ENCODE measurements at places on chromosomes 2 and 18.

GRCh38 chr2:88472811-88473210, 20.3 kb upstream of the FOXI3 start:
- DNase-seq: no peak

- no peak for DNase-seq
Observed at GRCh38 chr18:36130039-36130831, 536 bp downstream of the ELP2 start.

- no peak for DNase-seq
Observed at GRCh38 chr2:37098416-37099118, 14.2 kb downstream of the GPATCH11 start.

GRCh38 chr2:176653479-176654443, 384.5 kb downstream of the MTX2 start:
- DNase-seq: no peak

DNA sequence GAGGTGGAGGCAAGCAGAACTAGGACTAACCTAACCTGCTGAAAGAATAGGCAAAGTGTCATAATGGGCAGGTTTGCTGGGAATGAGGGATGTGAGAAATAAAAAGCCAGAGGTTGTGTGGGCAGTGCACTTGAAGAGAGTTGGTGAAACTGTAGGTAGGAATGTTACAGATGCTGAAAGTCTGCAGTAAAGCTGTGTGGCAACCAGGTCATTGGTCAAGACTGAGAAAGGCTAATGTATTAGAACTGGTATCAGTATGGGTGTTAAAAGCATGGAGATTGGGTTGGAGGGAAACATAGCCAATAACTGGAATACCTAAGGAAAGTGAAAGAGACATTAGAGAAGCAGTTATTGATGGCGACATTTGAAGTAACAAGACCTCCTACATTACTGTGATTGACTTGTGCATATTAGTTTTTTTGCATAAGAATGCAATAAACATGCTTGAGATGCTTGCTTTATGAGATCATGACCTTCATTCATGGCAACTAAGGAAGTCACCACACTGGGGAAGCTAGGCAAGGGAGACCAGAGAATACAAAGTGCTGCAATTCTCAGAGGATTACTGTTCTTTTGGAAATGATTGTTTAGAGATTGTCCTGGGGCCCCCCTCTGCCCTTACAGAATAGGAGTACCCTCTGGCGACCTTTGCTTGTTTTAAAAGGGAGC, 11.8 kb downstream of the GULP1 start:
- no peak for DNase-seq

- DNase-seq: no peak
Observed at GRCh38 chr2:137888845-137889244, 75.4 kb upstream of the HNMT start.

- no peak for DNase-seq
Observed at GRCh38 chr2:207810200-207810788, 40.6 kb upstream of the FZD5 start.

- no peak for DNase-seq
Observed at GRCh38 chr2:25960920-25961319, 21.4 kb downstream of the KIF3C start.

DNA sequence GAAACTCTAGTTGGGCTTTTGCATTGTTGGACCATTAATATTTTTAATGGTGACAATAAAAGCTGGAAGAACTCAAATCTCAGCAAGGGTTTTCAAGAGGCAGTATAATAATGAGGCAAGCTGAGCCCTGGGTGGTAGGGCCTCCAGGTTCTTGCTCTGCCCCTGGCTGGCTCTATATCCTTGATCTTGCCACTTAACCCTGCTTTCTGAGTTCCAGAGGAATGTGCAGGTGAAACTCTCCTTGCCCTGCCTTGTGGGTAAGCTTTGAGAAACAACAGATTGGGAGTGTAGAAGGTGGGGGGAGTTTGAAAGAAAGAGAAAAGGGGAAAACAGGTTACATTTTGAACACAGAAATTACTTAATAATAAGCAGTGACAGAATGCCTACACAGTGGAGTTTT, 103.3 kb upstream of the MAP4K3 start:
- no peak for DNase-seq

- DNase-seq: no peak
Observed at GRCh38 chr2:190405070-190405469, 3.1 kb upstream of the MFSD6 start.

DNA sequence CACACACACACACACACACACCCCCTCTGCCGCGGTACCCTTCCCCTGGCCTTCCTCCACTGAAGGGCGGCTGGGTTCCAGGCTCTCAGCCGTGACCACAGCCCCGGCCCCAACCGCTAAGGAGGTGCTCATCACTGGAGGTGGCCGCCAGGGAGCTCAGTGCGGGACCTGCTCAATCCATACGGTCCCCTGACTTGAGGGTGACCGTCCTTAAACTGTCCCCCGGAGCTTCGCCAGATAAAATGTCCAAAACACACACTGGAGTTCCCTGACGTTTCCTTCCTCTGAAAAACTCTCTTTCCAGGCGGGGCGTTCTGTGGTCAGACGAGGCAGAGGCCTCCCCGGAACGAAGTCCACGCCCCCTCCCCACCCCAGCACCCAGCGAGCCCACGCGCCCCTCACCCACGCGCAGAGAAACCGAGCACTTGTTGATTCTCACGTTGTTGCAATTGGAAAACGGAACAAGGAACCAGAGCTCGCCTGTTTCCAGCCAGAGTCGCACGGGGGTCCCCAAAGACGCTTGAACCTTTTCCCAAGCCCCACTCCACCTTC, 1.4 kb downstream of the MBP start:
- no peak for DNase-seq

DNA sequence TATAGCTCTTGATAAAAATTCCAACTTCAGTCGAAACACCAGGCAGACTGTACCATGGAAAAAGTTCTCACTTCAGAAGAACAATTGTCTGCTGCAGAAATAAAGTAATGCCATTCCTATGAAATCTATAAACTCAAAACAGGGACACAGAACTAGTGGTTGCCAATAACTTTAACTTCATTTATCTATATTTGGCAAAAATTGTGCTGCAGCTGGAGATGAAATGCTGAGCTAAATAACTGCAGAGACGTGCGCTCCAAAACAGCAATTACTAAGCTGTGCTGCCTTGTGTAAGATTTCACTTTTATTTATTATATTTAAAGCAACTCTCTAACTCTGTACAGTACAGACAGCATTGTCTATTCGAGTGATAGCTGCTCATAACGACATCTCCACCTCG, 540.1 kb upstream of the ID2 start:
- DNase-seq: no peak

DNA sequence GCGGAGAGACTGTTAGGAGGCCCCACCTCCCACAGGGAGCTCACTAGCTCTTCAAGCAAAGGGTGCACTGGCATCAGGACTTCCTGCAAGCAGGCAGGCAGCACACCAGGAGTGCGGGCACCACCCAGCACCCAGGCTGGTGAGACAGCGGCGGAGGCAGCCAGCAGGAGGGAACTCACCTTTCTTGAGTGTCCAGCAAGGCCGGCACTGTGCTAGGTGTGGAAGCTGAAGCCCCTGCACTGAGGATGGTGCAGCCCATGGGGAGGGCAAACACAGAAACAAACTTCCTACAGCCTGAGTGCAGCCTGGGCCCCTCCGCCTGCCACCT, 100.7 kb upstream of the ID2 start:
- no peak for DNase-seq

- no peak for DNase-seq
Observed at GRCh38 chr2:142220901-142221300, 90.1 kb upstream of the LRP1B start.

- no peak for DNase-seq
Observed at GRCh38 chr2:67399831-67400489, 2.8 kb downstream of the ETAA1 start.

GRCh38 chr2:54360055-54360792, 95.9 kb upstream of the SPTBN1 start:
- no peak for DNase-seq

GRCh38 chr2:161901460-161901859, 172.6 kb downstream of the DPP4 start:
- no peak for DNase-seq

GRCh38 chr2:143934626-143935481, 585.1 kb downstream of the ZEB2 start:
- DNase-seq: no peak

- DNase-seq: no peak
Observed at GRCh38 chr2:43405829-43406228, 179.4 kb upstream of the ZFP36L2 start.

DNA sequence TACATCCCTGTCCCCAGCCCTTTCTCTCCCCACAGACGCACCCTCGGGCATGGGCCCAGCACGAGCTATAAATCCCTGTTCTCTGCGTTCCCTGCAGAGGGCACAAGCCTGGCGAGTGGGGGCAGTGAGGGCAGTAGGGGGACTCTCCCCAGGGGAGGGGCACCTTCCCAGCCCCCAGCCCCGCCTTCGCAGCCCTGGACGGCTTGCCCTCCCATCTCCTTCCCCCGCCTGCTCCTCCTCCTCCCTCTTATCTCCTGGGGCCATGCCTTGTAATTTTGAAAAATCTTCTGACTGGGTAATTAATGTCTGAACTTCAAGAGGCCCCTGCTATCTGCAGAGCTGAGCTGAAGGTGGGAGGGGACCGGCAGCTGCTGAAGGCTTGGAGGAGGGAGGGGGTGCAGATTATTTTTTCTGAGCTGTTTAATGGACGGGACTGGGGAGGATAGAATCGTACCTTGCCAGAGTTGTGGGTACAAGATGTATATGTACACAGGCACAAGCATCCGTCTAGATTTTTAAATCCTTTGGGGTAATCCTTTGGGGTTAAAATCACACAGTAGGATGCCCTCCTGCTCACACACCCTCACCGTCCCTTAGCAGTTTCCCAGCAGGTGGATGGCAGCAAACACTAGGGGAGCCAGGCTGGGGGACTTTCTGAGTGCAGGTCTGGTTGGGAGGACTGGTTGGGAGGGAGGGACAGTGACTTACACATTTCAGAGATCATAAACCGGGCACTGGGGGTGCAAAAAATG, 121.9 kb downstream of the SMAD7 start:
- no peak for DNase-seq

GRCh38 chr18:42341423-42341822, 386.4 kb downstream of the PIK3C3 start:
- no peak for DNase-seq

- DNase-seq: no peak
Observed at GRCh38 chr2:119155633-119156032, 2.9 kb downstream of the C1QL2 start.

- no peak for DNase-seq
Observed at GRCh38 chr2:170217778-170218251, 39.9 kb downstream of the MYO3B start.

- no peak for DNase-seq
Observed at GRCh38 chr18:61448316-61448715, 115.1 kb downstream of the CDH20 start.
